ENCODE measurements at places on chromosomes 7 and 10.

GRCh38 chr10:5364890-5365338, at the start of gene UCN3:
TSS of gene UCN3 (plus strand) at chr10:5364966. CDS start at chr10:5373721, 8,755 bp downstream.
- no peak within 1 kb of the TSS for H3K4me3 ChIP-seq
- peaks cover 16% of the 10 kb centered on the region for H3K27me3 ChIP-seq
- DNase-seq: no peak
- H3K27ac ChIP-seq: no peak within 1 kb of the TSS
- peaks cover 3% of the 10 kb centered on the region for H3K4me1 ChIP-seq

- no peak for DNase-seq
- no peaks in the 10 kb centered on the region for H3K27me3 ChIP-seq
- H3K27ac ChIP-seq: no peak overlapping the region
- no peak overlapping the region for H3K4me3 ChIP-seq
- H3K4me1 ChIP-seq: no peaks in the 10 kb centered on the region
These were observed 761.5 kb upstream of the POM121L12 start for GRCh38 chr7:52273685-52274610.

DNA sequence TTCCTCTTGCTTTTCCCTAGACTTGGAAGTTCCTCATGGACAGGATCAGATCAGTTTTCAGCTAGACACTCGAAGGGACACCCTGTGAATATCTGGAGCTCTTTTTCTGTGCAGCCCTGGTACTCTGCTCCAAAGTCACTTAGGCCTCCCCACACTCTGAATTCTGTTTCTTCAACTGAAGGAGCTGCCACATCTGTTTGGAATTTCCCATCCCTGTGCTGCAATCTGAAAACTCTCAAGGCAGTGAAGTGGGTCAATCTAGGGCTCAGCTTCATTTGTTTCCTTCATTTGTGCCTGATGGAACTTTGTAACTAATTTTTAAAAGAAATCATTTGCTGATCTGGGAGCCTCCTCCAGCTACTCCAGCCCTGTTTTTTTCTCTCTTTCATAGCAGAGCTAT, 9.6 kb downstream of the EPC1 start:
- DNase-seq: no peak
- peaks cover 97% of the 10 kb centered on the region for H3K4me1 ChIP-seq
- H3K36me3 ChIP-seq: peaks cover 61% of the 10 kb centered on the region
- H3K27ac ChIP-seq: peak overlapping the region; percentile 42

DNA sequence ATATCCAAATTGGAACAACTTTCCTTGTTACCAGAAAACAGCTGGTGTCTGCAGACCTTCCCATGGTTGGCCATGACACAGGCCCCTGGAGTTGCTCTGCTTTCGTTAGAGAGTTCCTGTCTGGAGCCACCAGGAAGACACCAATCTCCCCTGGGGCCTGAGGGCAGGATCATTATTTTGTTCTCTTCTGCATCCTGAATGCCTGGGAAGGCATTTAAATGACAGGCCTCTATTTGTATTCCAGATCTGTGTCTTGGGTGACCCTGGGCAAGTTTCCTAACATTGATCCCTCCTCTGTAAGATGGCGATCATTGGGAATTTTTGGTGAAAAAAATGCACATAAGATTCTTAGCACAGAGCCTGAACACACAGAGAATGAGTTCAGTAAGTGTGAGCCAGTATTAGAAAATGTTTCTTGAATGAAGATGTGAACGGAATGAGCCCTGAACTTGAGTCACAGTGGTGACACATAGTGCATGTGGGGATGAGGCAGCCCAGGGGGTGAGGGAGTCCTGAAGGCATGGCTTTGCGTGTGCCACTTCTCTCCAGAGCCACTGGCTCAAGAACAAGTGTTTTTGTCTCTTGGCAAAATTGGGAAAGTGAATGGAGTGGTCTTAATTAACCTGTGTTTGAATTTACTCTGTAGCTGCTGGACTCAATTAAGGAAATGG, 28.4 kb downstream of the BMPER start:
- no peaks in the 10 kb centered on the region for H3K36me3 ChIP-seq
- H3K4me1 ChIP-seq: no peaks in the 10 kb centered on the region

DNA sequence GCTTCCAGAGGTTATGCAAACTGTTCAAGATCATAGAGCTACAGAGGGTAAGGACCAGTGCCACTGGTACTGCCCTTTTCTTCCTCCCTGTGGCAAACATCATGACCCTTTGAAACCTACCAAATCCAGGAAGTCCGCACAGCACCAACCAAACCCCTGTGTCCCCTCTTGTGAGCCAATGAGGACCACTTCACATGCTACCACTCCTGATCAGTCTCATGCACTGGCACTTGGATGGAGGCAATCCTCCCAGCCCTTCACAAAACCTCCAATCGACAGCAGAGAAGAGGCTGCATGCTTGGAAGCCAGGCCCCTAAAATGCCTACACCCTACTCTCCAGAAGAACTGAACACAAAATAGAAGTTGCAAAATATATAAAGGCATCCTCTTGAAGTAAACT, 248.0 kb downstream of the TNS3 start:
- H3K4me3 ChIP-seq: no peak overlapping the region
- no peaks in the 10 kb centered on the region for H3K27me3 ChIP-seq
- H3K27ac ChIP-seq: no peak overlapping the region
- H3K4me1 ChIP-seq: no peaks in the 10 kb centered on the region
- DNase-seq: no peak
